Stimulated activated CD8-positive, alpha-beta memory T cell treated with anti-CD3 and anti-CD28 coated beads, Interleukin-7, amount 100 ng/mL, for 1 hour (primary cell): ENCODE measurements at places on chromosomes 2 and 18.

DNA sequence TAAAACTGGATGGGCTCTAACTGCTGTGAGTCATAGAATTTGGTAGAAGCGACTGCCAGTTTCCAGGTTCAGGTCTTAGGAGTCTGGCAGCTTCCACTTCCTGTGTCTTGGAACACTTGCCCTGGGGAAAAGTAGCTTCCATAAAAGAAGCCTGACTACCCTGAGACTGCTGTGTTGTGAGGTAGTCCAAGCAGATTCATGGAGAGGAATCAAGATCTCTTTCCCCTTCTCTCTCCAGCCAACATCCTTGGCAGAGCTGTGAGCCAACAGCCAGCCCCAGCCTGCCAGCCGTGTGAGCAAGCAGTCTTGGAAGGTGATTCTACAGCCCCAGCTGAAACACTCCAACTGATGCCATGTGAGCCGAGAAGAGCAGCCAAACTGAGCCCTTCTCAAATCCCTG is 33.7 kb downstream of the SLC20A1 start:
- no peak for DNase-seq

DNA sequence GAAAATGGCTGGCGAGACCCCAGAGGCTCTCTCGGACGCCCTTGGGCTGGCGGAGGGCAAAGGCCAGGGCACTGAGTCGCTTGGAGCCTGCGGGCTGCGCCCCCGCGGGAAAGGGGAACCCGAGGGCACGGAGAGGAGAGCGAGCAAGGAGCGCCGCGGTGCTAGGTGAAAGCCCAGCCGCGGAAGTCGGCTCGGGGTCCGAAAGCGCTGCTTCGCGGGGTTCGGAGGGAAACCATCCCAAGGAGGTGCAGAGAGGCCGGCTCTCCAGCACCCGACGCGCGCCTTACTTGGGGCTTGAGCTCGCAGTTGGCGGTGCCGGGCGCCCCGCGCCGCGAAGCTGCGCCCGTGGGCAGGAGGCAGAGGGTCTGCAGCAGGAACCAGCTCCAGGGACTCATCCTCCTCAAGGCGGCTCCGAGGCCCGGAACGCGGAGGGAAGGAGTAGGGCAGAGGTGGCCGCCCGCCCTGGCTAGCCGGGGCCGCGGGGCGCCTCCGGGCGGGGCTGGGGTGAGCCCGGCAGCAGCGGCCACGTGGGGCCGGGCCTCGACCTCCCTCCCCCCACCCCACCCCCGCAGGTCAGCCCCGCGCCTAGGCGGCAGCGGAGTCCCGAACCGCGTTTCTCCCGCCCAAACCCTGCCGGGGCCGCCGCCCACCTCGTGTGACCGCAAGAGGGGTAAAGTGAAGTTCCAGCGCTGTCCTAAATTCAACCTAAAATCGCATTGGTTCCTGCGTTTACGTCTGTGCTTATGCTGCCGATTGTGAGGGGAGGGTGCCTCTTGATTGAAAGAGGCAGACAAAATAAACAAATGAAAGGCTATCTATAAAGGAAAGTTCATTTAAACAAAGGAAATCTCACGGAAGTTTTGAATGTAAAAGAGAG is at the start of gene TRABD2A:
TRABD2A (minus strand) TSS at position 440 of the 877 bp plus-strand sequence; CDS start at position 395, 45 bp downstream.
- no peak for DNase-seq

- no peak for DNase-seq
Observed at GRCh38 chr2:133167990-133168389, 400.3 kb downstream of the NCKAP5 start.

- no peak for DNase-seq
Observed at GRCh38 chr2:41716497-41716896, 331.3 kb upstream of the PKDCC start.

GRCh38 chr2:42101206-42102023 is 53.6 kb downstream of the PKDCC start:
- no peak for DNase-seq

GRCh38 chr2:89767572-89768435 is 1076.3 kb downstream of the RPIA start:
- DNase-seq: no peak

- DNase-seq: no peak
Observed at GRCh38 chr2:42918671-42919318, 126.4 kb upstream of the HAAO start.

- DNase-seq: no peak
Observed at GRCh38 chr18:52936931-52937330, 596.9 kb downstream of the DCC start.

DNA sequence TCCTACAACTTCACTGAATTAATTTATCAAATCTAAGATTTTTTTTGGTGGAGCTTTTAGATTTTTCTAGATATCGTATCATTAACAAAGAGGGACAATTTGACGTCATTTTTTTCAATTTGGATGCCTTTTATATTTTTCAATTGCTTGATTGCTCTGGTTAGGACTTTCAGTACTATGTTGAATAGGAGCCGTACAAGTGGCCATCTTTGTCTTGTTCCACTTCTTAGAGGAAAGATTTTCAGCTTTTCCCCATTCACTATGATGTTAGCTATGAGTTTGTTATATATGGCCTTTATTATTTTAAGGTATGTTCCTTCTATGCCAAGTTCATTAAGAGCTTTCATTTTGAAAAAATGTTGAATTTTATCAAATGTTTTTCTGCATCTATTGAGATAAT is 86.4 kb upstream of the MYCN start:
- no peak for DNase-seq

- DNase-seq: no peak
Observed at GRCh38 chr2:74571058-74571457, 16.5 kb downstream of the DOK1 start.

DNA sequence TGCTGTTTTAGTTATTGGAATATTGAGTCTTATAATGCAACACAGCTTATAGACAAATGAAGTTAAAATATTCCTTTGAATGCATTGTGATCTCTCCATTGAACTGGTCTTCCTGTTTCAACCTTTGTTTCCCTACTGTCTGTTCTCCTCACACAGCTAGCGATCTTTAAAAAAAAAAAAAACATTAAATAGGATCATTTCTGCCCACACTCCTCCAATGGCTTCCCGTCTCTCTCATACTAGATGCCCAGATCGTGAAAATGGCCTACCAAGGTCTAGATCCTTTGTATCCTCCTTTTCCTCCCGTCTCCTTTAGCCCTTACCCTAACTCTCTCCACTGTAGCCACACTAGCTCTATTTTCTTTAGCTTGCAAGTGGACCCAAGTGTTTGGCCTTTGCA is 2.4 kb downstream of the FAM171B start:
- no peak for DNase-seq

GRCh38 chr18:46916551-46917107 is 678 bp downstream of the PIAS2 start:
- DNase-seq: no peak

DNA sequence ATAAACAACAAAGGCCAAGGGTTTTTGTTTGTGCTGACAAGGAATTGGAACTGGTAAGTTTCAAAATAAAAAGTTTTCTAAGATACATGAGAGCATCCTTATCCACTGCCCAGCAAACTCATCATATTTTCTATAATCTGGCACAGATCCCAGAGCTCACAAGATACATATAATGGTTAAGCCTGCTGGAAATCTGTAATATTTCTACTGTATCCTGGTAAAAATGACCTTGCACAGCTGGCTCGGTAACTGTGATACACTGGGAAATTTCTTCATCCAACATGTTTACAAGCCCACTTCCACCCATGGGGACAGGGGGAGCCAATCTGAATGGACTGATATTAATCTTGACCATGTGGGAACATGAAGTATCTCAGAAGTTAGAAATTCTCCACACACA is 425.4 kb upstream of the MMADHC start:
- DNase-seq: no peak

- no peak for DNase-seq
Observed at GRCh38 chr2:12827721-12828120, 111.0 kb downstream of the TRIB2 start.

- no peak for DNase-seq
Observed at GRCh38 chr2:124836416-124836815, 811.3 kb downstream of the CNTNAP5 start.
